ENCODE measurements at places on chromosomes 4 and X.
A peak's percentile ranks its signal among the peaks of the same experiment; 100 is the strongest.

DNA sequence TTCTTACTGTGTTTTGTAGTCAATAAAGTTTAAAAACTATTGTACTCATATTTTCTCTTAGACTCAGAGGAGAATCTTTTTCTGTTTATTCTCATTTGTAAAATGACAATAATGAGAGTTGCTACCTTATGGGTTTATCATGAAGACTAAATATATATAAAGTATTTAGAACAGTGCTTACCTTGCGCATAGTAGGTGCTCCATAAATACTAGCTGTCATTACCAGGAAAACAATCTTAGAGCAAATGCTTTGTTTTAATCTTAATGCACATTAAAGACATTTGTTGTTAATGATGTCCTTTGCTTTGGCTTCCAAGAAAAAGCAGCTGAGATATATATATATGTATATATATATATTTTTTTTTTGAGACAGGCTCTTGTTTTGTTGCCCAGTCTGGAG lies 44.9 kb downstream of the FIP1L1 start:
- DNase-seq, result no peak

DNA sequence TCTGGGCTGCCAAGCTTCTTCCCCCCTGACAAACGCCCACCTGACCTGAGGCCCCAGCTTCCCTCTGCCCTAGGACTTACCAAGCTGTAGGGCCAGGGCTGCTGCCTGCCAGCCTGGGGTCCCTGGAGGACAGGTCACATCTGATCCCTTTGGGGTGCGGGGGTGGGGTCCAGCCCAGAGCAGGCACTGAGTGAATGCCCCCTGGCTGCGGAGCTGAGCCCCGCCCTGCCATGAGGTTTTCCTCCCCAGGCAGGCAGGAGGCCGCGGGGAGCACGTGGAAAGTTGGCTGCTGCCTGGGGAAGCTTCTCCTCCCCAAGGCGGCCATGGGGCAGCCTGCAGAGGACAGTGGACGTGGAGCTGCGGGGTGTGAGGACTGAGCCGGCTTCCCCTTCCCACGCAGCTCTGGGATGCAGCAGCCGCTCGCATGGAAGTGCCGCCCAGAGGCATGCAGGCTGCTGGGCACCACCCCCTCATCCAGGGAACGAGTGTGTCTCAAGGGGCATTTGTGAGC lies 37.0 kb downstream of the HTRA3 start:
- no peak for DNase-seq

DNA sequence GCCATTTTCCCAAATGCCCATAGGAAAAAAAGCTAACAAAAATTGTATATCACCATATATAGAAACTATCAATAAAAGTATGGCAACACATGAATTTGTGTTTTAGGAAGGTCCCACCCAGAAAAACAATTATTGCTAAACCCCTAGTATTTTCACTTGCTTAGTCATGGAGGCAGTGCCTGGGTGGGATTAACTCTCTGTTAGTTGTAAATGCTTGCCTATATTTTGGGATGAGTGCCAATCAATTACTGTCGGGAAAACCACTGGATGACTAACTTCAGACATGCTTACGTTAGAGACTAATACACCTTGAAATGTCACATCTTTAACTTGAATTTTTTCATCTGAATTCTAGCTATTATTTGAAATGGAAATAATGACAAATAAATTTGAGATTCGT lies 33.9 kb downstream of the TMPRSS11A start:
- peak; percentile 43 for DNase-seq

DNA sequence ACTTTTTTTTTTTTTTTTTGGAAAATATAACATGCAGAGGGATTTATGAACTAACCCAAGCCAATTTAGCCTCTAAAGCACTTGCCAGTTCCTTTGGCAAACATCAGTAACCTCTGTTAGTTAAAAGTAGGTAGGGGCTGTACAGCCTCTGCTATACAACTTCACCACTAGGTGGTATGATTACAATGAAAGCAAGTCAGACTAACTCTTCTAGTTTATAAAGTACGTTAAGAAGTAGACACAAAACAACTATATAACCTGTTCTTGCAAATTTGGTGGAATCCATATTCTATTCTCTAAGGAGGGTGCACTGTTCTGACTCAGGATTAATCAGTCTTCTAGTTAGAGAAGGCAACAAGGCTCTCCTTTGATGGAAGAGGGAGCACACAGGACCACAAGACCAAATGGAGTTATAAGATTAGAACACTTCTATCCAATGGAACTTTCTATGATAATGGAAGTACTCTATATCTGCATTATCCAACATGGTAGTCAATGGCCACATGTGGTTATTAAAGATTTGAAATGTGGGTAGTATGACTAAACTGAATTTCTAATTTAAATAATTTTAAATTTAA lies 12.8 kb downstream of the AIMP1 start:
- DNase-seq, result peak; percentile 38

DNA sequence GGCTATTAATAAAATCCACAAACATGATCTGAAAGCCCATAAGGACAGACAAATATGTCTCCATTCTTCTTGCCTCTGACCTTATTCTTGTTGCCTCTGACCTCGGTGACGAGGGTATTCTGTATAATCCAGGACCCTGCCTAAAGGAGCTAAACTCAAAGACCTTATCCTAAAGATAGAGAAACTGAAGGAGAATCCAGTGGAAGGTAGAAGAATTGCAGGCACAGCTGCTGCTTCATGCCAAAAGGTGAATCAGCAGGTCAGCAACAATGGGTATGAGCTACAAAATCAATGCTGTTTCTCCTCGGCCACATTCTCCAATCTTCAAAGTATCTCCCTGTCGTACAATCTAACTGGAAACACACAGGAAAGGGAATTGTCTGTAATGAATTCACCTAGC lies 71.4 kb downstream of the INTS6L start:
- no peak for DNase-seq

DNA sequence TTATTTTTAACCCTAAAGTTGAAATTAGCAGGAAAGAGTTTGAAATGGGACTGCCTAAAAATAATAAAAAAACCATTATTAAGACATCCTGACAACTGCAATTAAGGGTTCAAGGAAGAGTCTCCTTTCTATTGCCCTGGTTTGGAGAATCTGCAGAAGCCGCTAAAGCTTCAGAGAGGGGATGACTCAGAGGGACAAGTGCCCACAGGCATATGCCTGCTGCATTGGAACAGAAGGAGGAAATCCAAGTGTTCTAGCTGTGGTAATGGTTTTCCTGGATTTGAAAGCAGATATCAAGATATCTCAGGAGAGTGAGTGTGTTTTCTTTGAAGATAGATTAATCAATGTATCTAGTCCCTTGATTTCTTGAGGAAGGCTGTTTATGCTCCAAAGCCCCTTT lies 235.1 kb upstream of the TAPT1 start:
- no peak for DNase-seq

GRCh38 chrX:1361275-1361674 lies 24.7 kb downstream of the IL3RA start:
- DNase-seq, result no peak

- DNase-seq, result peak; percentile 17
Measured at GRCh38 chr4:121738780-121739535, 26.0 kb downstream of the SMIM43 start.

- DNase-seq, result peak; percentile 64
Measured at GRCh38 chrX:130245441-130245840, 23.3 kb downstream of the ZNF280C start.

DNA sequence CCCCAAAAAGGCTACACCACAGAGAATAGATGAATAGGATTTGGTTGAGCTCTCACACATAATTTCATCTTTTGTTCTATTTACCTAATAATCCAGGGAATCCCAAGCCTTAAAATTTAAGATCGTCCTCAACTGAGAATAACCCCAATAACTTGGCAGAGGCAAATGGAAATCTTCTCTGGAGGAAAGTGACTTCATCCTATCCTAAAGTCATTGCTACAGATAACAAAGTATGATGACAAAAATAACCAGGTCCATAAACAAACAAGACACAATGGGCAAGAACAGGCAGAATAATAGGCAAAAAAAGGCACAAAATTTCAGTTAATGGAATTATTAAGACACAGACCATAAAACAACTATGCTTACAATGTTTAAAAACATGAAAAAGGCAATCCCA lies 177.3 kb upstream of the STK26 start:
- DNase-seq, result no peak

GRCh38 chr4:186946682-186947294 lies 223.1 kb upstream of the FAT1 start:
- no peak for DNase-seq

- no peak for DNase-seq
Measured at GRCh38 chrX:47078129-47079043, at the start of gene RGN. Gene RGN, plus strand, starts transcription at chrX:47078443. Its CDS starts 2,702 bp downstream, at chrX:47081145.

- peak; percentile 58 for DNase-seq
Measured at GRCh38 chr4:112889619-112890527, 159.6 kb upstream of the ANK2 start.

DNA sequence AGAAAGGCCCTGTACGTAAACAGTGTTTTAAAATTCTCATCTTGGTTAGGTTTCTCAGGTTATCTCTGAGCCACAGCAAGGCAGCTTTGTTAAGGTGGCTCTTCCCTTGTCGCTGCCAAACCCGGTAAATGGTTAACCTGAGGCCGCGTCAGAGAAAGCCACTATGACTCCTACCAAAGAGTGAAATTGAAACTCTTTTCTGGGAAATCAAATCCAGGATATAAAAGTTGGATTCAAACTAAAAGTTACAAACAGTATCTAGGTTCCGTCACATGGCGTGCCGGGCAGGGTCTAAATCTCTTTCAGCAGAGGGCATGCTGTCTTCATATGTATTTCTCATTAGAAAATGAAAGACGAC lies 433 bp downstream of the MMAA start:
- DNase-seq, result peak; percentile 10

- DNase-seq, result no peak
Measured at GRCh38 chr4:71648923-71649322, 135.0 kb downstream of the GC start.

- no peak for DNase-seq
Measured at GRCh38 chrX:44330227-44330626, 13.2 kb downstream of the EFHC2 start.

DNA sequence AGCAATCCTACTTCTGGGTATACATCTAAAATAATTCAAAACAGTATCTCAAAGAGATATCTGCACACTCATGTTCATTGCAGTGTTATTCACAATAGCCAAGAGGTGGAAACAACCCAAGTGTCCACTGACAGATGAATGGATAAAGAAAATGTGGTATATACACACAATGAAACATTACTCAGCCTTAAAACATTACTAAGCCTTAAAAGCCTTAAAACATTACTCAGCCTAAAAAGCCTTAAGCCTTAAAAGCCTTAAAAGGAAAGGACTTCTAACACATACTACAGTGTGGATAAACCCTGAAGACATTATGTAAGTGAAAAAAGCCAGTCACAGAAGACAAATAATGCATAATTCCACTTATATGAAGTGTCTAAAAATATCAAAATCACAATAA lies 40.3 kb upstream of the TFDP3 start:
- no peak for DNase-seq

DNA sequence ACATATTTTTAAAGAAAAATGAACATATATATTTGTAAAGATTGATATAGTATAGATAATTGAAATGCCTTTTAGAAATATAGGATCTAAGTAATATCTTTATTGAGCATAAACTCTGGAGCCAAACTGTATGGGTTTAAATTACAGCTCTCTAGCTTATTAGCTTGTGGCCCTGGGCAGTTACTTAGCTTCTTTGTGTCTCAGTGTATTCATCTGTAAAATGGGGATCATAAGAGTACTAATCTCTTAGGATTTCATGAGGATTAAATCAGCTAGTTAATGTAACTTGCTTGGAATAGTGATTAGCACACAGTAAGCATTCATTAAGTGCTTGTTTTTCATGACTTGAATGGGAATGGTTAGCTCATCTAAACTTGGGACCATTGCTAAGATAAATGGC lies 32.8 kb downstream of the TRAPPC11 start:
- DNase-seq, result no peak

- no peak for DNase-seq
Measured at GRCh38 chr4:37627263-37627662, 58.9 kb downstream of the RELL1 start.

DNA sequence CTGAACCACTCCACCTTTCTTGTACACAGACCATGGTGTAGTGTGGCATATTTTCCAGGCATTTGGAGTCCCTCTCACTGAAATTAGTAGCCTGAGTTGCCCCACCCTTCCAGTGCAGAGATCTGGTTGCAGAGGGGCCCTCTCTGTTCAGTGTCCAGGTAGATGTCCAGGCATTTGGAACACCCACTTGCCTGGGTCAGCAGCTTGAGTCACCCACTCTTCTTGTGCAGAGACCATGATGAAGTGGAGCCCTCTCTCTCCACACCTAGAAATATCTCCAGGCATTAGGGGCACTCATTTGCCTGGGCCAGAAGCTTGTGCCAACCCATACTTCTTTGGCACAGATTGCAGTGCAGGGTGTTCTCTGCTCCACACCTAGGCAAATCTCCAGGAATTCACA lies 2733.3 kb downstream of the PCDH7 start:
- no peak for DNase-seq

- no peak for DNase-seq
Measured at GRCh38 chr4:17280261-17281018, 231.4 kb downstream of the QDPR start.
